SHP77 treated with DMSO at 0.1 percent for 48 hours (cell line): ENCODE measurements at places on chromosomes 1 and 21.

DNA sequence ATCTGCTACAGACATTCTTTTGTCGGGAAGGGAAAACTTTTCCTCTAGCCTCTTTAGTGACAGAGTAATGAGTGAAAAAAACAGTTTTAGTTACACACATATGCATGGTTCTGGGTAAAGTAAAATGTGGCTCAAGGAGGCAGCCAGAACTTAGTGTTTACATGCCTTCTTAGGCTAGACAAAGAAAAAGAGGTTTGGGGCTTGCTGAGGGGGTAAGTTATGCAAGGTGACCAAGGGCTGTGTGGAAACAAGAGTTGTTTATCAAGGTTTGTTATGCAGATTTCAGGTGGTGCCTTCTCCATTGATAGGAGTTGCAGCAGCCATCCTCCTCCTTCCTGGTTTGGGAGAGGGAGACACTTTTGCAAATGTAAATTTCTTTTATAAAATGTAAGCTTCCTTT is 66.5 kb upstream of the RAB3GAP2 start:
- DNase-seq: no peak

DNA sequence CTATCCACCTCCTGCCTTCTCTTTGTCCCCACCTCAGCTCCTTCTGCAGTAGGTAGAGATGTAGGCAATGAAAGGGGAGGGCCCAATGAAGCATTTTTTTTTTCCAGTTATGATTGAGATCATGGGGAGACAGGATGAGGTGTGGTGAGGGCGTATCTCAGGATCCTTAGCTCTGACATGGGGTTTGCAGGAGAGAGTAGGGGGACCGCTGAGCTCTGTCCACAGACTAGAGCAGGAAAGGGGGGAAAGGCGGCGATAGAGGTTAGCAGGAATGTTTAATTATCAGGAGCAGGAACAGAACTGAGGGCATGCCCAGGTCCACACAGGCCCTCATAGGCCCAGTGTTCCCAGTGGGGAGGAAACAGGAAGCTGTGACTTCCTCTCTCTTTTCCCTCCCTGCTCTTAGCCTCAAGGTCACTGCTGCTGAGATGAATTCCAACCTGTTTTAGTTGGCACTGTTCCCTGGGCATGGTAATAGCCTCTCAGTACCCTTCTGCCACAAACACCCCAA is 901 bp upstream of the RXFP4 start:
- peak; percentile 86 for DNase-seq

DNA sequence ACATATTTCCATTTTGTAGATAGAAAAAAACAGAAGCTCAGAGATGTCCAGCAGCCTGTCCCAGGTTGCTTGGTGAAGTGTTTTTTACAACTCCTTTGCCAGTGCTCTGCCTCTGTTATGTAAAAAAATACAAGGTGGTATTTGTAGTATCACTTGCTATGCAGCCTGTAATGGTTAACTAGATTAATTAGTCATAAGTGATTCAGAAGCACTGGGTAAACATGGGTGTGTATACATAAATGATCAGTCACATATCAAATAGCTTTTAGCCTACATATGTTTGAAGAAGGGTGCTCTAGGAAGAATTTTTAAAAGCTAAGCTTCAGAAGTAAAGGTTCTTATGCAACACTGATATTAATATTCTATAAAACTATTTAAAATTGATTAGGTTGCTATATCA is 70.0 kb upstream of the MAGI3 start:
- DNase-seq: no peak

DNA sequence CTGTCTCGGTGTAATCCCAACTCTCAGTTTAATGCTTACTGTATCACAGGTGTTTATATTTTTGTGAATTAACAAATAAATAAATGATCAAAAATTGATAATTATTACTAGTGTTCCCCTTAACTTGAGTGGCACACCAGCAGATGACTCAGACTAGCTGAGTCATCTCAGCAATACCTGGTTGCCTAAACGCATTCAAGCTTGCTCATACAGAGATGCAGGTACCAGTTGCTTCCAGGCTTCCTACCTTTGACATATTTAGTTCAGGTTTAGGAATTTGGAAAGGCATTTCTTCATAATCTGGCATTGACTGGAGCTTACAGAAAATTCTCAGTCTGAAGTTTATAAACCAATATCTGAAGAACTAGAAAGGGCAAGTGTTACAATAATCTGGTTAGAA is 78.9 kb upstream of the LMO4 start:
- no peak for DNase-seq

DNA sequence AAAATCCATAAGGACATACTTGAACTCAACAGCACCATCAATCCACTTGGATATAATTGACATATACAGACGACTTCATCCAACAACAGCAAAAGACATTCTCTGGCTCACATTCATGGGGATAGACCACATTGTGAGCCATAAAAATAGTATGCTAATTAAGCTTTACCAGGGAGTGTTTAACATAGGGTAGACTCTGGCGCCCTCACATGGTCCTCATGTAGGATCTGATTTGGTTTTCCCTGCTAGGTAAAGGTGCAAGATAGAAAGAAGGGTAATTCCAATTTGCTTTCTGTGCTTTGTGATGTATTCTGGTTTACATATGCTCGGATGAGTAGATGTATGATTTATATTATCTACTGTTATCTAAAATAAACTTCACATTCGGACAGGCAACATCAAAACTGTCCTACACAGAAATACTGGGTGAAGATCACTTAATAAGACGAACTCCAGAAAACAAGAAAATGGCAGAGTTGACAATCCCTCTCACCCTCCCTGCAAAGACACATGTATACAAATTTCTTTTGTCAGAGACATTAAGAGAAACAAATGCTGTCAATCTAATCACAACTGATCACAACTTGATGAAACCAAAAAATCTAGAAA is 27.7 kb downstream of the CR1L start:
- peak; percentile 54 for DNase-seq

GRCh38 chr21:45356653-45357435 is 48.1 kb upstream of the COL18A1 start:
- no peak for DNase-seq

DNA sequence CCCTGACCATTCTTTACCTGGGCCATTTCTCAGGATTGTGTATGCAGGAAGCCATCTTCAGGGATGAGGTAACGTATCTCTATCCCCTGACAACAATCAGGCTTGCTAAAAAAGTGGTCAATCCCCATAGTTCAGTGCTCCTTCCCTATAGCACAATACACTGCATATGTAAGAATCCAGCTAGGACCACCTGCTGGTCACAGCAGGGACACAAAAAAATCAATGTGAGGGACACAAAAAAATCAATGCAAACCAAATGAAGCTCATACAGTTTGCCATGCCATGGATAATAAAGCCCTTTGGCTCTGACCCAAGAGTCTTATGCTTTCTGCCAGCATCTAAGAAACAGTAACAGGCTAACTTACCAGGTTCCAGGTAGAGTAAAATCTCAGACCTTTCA is 16.3 kb downstream of the ACBD6 start:
- no peak for DNase-seq

GRCh38 chr1:209549443-209550205 is 33.9 kb upstream of the CAMK1G start:
- no peak for DNase-seq

GRCh38 chr1:243447347-243447746 is 191.5 kb downstream of the SDCCAG8 start:
- DNase-seq: no peak

DNA sequence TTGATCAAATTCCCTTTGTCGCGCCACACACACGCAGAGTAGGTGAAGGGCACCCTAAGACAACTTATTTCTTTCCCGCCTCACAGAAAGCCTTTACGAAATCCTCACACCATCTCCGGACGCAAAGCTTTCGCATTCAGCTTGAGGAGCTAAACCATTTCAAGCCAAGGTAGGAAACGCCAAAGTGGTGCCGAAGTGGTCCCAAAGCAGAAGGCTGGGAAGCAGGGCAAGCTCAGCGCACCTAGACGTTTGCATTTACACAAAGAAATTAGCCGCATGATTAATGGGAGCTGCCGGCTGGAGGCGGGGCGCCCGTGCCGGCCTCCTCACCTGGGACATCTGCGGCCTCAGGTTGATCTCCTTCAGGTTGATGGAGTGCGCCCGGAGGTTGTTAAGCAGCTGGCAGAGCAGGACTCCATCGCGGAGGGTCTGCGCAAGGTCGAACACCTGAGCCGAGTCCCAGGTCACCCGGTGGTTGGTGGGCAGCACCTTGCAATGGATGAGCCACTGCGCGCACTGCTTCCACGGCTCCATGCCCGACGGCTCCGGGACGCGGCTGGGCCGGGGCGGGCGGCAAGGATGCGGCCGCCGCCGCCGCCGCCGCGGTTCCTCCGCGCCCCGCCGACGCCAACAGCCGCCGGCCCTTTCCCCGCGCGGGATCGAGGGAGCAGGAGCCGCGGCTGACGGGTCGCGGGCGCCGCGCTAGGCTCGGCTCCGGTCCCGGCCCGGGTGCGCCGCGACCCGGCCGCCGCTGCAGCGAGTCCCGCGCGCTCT is 457 bp downstream of the VAV3 start:
- no peak for DNase-seq

GRCh38 chr1:1889847-1890505 is 911 bp downstream of the GNB1 start:
- DNase-seq: no peak

GRCh38 chr1:44655609-44656008 is 18.7 kb downstream of the TMEM53 start:
- peak; percentile 3 for DNase-seq

- DNase-seq: no peak
Measured at GRCh38 chr1:170732252-170732588, 68.3 kb downstream of the PRRX1 start.

DNA sequence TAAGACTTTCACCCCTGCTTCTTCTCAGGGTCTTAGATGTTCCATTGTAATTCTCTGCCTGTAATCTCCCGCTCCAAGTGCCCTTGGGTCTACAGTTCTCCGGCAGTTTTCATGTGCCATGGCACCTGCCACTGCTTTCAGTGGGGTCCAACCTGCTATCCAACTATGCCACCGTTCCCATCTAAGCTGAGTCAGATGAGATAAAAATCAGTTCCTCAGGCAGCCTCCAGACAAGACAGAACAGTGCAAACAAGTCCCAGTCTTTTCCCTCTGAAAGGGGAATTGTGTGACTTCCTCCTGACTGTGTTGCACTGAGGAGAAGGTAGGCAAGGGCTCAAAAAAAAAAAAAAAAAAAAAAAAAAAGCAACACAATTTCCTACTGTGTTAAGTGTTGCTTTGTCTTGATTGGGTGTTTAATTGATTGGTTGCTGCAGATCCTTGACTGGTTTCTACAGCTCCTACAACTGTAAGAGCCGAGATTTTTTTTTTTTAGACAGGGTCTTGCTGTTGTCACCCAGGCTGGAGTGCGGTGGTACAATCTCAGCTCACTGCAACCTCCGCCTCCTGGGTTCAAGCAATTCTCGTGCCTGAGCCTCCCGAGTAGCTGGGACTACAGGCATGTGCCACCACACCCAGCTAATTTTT is 50.7 kb downstream of the EBNA1BP2 start:
- no peak for DNase-seq

- no peak for DNase-seq
Measured at GRCh38 chr21:35178827-35179226, 129.7 kb upstream of the RUNX1 start.

DNA sequence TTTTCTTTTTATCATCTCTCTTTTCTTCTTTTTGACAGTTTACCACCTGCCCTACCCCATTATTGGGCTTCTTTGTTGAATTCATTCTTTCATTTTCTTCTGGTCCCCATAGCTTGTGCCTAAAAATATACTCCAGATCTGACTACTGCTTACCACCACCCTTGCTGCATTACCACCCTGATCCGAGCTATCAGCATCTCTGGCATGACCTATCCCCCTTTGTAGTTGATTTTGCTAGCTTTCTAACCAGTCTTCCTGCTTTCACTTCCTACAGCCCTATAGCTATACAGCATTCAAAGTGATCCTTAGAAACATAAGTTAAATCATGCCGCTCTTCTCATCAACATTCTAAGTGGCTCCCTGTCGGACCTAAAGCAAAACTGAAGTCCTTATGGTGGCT is 59.4 kb upstream of the MPC2 start:
- no peak for DNase-seq

DNA sequence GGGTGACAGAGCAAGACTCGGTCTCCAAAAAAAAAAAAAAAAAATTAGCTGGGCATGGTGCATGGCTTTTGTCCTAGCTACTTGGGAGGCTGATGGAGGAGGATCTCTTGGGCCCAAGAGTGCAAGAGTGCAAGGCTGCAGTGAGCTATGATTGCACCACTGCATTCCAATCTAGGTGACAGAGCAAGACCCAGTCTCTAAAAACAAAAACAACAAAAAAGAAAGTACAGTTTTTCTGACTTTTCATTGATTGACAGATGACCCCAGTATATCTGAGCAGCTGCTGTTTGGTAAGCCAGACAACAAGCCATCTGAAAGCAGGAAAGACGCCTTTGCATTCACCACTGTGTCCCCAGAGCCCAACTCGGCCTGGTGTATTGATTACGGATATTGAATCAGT is 10.9 kb upstream of the DPT start:
- no peak for DNase-seq

DNA sequence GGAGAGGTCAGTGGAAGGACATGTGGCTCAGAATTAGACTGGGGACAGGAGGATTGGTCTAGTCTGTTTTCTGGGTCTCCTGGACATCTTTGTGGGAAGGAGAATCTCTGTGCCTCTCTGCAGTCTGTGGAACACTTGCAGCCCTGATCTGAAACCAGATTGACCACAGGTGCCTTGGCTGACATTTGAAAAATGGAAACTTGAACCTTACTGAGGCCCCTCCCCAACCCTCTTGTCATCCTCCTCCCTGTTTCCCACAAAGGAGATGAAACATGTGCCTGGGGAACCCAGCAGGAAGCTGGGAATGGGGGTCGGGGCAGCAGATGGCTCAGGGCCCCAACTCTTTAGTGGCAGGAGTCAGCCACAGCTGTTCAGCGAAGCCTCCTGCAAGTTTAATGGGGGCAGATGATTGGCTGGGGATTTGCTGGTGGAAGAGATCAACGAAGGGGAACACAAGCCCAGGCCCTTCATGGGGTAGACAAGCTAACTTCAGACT is 18.1 kb downstream of the VASH2 start:
- no peak for DNase-seq

GRCh38 chr1:32969566-32969965 is 5.0 kb upstream of the RNF19B start:
- no peak for DNase-seq

- no peak for DNase-seq
Measured at GRCh38 chr1:21564521-21565095, 55.4 kb downstream of the ALPL start.

DNA sequence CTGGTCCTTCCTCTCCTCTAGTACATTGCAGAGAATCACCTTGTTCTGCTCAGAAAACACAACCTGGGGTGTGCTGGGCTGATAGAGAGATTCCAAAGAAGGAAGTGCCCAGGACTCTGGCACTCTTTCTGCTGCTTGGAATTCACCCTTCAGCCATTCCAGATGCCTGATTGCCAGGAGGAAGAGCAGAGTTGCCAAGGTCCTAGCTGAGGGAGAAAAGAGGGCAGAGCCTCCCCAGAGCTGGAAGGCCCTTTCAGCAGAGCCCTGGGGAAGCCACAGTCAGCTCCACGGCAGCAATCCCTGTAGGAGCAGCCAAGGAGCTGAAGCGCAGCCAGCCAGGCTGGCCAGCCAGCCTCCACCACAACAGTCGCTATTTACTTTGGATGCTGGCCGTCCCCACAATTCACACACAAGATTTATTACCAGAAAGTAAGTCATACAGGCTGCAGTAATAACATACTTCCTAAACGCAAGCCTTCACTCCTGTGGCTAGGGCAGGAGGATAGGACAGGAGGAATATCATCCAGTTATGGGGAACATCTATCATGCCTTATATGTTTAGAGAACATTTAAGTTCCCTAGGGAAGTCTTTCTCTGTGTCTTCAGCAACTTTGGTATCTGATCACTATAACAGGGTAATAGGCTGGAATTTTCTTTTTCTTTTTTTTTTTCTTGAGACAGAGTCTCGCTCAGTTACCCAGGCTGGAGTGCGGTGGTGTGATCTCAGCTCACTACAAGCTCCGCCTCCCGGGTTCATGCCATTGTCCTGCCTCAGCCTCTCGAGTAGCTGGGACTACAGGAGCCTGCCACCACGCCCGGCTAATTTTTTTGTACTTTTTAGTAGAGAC is 36.6 kb upstream of the SLC44A3 start:
- DNase-seq: peak; percentile 45
